Stimulated activated CD4-positive, alpha-beta T cell treated with anti-CD3 and anti-CD28 coated beads, Interleukin-15, amount 100 ng/mL, for 1 hour (primary cell): ENCODE measurements at places on chromosomes 12 and 14.

- DNase-seq, result no peak
These were observed 158.9 kb upstream of the PLEKHG7 start for GRCh38 chr12:92543840-92544239.

GRCh38 chr12:96237465-96238077 is 43.4 kb downstream of the ELK3 start:
- DNase-seq, result peak; percentile 28

- no peak for DNase-seq
These were observed 89.9 kb downstream of the TBX5 start for GRCh38 chr12:114316076-114316475.

DNA sequence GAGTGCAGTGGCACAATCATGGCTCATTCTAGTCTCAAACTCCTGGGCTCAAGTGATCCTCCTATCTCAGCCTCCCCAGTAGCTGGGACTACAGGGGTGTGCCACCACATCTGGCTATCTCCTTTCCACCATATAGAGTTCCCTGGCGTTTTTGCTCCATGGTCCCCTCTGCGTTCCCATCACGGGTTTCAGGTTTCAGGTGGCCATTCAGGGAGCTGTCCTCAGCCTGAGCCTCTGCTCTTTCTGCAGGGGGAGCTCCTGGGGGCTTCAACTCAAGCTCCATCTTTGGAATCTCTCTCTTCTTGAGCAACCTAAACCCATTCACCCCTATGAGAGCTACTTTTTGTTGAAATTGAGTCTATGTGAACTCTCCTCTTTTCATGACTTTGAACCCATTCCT is 11.6 kb downstream of the SMIM41 start:
- no peak for DNase-seq

DNA sequence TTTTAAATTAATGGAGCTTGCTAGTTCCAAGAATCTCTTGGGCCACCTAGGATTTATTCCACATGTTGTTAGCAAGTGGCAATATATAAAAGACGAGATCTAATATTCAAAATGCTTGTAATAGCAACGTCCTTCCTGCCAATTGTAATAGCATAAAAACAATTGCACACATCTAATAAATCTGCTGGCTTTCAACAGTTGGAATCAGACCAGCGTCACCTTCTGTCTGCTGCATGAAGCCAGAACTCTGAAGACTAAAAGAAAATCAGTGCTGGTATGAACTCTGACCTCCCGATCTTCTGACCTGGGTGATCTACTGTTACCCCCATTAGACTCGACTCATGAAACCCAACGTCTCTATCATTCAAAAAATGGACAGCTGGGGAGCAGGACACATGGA is 100.6 kb downstream of the DIO2 start:
- DNase-seq, result no peak

GRCh38 chr12:126389961-126390360 is 1324.7 kb downstream of the AACS start:
- no peak for DNase-seq

- DNase-seq, result no peak
These were observed 106.9 kb downstream of the STXBP6 start for GRCh38 chr14:24943024-24943423.

GRCh38 chr14:20684662-20685456 is 499 bp downstream of the RNASE4 start:
- DNase-seq, result no peak

- DNase-seq, result no peak
These were observed 14.1 kb downstream of the KLRF2 start for GRCh38 chr12:9895215-9895971.

- DNase-seq, result no peak
These were observed 21.4 kb downstream of the SOCS2 start for GRCh38 chr12:93593843-93594242.

DNA sequence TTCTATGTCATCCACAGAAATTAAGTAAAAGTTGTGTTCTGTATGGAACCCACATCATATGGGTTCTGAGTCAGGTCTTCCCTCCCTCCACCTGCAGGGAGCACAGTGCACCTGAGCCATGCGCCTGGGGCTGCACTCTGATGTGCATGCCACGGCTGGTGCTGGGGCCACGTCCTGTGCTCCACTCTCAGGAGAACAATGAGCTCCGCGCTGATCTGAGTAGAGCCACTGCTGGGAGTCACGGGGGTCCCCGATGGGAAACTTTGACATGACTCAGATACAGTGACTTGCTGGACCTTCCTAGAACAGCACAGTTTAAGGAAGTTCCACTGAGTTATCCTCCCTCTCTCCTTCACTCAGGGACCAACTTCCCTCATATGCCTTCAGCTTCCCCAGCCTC is 683.4 kb downstream of the TMEM121 start:
- DNase-seq, result no peak

GRCh38 chr14:75880512-75880911 is 101.3 kb downstream of the TGFB3 start:
- no peak for DNase-seq

GRCh38 chr14:29454026-29454693 is 473.5 kb downstream of the PRKD1 start:
- DNase-seq, result no peak

GRCh38 chr12:6646276-6647082 is 753 bp downstream of the ACRBP start:
- no peak for DNase-seq

GRCh38 chr12:52496054-52496453 is 3.0 kb upstream of the KRT6A start:
- DNase-seq, result no peak

DNA sequence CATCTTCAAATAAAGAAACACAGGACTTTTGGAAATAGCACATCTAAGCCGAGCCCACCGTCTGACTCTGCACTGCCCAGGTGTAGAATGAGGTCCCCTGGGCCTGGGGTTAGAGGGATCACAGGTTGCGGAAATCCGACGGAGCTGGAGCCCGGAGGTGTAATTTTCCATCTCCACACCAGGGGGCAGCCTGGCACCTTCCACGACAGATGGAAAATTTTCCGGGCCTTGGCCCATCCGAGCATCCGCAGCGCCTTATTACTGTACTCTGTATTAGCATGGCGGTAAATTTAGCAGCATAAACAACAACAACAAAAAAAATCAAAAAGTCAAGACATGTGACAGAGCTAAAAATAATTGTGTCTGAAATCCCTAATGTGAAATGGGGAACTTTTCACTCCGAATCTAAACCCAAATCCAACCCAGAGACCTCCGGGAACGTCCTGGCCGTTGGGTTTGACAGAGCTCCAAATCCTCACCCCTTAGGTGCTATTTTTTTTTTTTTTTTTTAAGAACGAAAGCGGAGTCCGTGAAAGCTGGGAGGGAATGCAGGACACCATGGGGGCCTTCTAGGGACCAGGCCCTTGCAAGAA is 93.9 kb downstream of the KSR2 start:
- peak; percentile 28 for DNase-seq

GRCh38 chr12:6946033-6946919 is 2.5 kb downstream of the C12orf57 start:
- DNase-seq, result no peak

GRCh38 chr14:103015426-103015825 is 41.9 kb downstream of the CDC42BPB start:
- DNase-seq, result no peak

DNA sequence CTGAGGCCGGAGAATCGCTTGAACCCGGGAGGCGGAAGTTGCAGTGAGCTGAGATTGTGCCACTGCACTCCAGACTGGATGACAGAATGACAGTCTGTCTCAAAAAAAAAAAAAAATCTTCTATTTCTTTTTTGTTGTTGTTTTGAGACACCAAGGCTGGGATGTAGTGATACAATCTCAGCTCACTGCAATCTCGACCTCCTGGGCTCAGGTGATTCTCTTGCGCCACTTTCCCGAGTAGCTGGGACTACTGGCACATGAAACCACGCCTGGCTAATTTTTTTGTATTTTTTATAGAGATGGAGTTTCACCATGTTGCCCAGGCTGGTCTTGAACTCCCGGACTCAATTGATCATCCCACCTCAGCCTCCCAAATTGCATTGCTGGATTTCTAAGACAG is 7.3 kb upstream of the SNRNP35 start:
- DNase-seq, result no peak

- no peak for DNase-seq
These were observed 723 bp downstream of the NFATC4 start for GRCh38 chr14:24368562-24369252.

- DNase-seq, result no peak
These were observed 197.4 kb downstream of the EPS8 start for GRCh38 chr12:15591811-15592210.

DNA sequence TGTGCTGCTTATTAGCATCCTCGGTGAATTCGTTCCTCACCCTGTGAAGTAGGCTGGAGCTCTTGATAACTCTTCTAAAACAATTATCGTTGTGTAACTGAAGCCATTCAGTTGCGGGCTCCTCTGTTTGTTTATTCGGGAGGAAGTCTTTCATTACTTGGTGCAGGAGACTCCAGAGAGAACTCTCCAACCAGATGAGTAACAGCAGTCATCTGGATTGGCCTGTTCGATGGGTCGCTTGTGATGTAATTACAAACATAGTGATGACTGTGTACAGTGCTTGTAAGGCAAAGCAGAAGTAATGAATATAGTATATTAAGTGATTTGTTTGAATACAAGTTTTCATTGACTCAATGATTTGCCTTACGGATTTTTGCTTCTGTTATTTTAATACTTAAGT is 10.9 kb downstream of the ATP6V0A2 start:
- DNase-seq, result no peak

DNA sequence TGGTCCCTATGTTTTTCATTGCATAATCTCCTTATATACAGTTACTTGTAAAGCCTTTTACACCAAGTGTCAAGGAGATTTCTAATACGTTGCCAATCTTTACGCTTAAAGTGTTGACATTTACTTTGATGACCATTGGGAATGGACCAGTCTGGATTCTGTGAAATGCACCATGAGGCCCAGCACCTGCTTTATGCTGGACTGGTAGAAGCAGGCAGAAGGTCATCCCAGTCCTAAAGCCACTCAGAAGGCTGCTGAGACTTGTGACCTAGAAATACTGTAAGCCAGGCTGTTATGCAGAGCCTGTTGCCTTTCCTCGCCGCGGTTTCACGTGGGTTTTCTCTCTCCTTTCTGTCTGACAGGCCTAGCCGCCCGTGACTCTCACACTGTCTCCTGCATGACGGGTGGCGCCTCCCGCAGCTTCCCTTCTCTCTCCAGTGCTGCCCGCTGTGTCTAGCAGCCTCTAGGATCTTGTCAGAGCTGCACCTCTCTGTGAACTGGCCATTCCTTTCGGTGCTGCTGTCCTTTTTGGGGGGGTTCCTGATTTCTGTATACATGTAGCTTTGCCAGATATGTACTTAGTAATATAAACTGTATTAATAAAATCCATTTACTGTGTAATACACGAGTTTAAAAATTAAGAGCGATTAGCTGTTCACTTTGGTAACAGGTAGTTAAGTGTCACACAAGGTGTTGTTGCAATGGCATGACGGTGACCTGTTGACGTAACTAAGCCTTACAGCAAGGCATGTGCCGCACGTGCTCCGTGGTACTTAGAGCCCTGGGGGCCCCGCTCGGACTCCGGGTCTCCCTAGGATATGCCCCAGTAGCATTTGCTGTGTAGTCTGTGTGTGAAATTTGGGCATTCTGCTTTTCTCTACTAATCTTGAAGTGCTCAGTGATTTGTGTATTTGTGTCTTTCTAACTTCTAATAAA is 29.7 kb downstream of the XRCC3 start:
- no peak for DNase-seq

GRCh38 chr12:123364532-123365024 is at the start of gene SBNO1:
SBNO1 (minus strand) TSS chr12:123364847; CDS start chr12:123350441, 14,406 bp downstream.
- peak; percentile 83 for DNase-seq

DNA sequence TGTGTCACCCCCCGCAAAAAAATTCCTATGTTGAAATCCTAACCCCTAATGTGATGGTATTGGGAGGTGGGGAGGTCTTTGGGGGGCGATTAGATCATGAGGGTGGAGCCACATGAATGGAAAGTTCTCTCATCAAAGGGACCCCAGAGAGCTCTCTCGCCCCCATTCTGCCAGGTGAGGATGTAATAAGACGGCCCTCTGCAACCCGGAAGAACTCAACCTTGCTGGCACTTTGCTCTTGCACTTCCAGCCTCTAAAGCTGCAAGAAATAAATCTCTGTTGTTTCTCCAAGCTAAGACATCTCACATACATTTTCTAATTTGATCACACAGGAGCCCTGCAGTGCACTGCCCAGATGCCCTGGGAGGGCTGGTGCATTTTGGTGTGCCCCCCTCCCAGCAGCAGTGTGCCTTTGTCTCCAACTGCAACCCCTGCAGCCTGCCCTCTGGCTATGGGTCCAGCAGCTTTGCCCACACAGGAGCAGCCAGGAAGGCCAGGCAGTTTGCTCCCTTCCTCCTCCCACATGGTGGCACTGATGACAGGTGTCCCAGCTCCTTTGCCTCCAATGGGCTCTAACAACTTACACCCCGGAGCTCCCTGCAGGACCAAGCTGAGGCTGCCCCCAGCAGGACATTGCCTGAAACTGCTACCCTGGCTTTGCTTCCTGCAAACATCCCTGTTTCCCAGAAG is 59.3 kb downstream of the C14orf132 start:
- DNase-seq, result no peak

DNA sequence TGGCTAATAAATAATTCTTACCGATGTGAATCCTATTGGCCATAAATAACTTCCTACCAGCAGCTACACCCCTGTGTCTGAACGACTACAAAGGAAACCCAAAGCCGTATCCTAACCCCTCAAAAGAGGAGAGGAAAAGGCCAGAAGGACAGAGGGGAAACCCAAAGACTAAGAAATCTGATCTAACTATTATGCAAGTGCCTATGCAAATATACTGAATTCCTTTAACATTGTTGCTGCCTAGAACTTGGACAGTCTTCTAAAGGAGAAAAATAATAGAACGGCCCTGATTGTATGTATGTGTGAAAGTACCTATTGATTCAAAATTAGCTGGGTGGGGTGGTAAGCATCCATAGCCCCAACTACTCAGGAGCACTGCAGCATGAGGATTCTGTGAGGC is 997 bp downstream of the PLEKHG7 start:
- DNase-seq, result no peak

- DNase-seq, result no peak
These were observed 259.2 kb downstream of the LRFN5 start for GRCh38 chr14:41865894-41866293.

GRCh38 chr14:64861916-64862315 is 17.8 kb downstream of the SPTB start:
- no peak for DNase-seq

DNA sequence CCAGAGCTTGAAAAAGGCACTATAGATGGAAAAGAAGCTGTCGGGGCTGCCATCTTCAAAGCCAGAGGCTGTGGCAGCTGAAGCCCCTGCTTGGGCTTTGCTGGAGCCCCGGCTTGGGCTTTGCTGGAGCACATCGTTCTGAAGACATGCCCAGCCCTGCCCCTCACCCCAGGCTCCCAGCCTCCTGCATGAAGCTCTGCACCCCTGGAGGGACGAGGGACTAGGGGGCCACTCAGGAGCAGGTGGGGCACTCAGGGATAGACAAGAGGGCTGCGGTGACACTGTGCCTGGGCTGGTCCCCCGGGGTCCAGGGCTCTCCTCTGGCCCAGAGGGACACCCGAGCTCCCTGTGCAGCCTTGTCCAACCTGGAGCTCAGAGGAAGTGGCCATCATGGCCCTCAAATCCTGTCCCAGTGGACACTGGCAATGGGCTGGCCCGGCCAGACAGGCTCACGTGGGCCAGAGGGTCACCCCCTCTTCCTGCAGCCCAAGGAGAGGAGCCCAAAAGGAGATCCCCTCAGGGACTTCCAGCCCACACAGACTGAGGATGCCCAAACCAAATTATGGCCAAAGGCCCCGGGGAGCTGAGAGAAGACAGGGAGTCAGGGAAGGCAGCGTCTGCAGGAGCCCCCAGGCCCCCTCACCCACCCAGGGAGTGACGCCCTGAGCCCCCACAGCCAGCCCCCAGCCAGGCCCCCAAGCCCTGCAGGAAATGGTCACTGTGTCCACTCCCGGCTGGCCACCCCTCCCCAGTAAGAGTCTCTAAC is 23.1 kb upstream of the C14orf180 start:
- DNase-seq, result no peak

- DNase-seq, result no peak
These were observed 3.1 kb upstream of the ANKRD33 start for GRCh38 chr12:51884676-51885229.
